ENCODE measurements at places on chromosomes 6 and 20. TPM values are rescaled to one million over a fixed set of nuclear protein-coding genes. Genes with fewer than 3 reads are reported as not detected.

KHDC1L gene
- not detected for total RNA-seq

- peaks cover 30% of the 10 kb centered on the region for H3K4me1 ChIP-seq
- peak overlapping the region; percentile 67 for H3K27ac ChIP-seq
- no peaks in the 10 kb centered on the region for H3K36me3 ChIP-seq
- H3K4me3 ChIP-seq = no peak overlapping the region
- no peaks in the 10 kb centered on the region for H3K27me3 ChIP-seq
These were observed 13.9 kb upstream of the TNFRSF6B start for GRCh38 chr20:63682384-63683139.

SLC17A9 gene
- total RNA-seq = 9.5 TPM

TPX2 gene
- total RNA-seq = 1.4 TPM

GRCh38 chr6:80637312-80637711, 530.8 kb downstream of the BCKDHB start:
- no peak overlapping the region for H3K27ac ChIP-seq
- no peaks in the 10 kb centered on the region for H3K36me3 ChIP-seq

Measured in kidney (tissue), 22 donors.